ENCODE measurements at places on chromosomes 4 and X. TPM values are rescaled to one million over a fixed set of nuclear protein-coding genes. Genes with fewer than 3 reads are reported as not detected.

Gene CRMP1
- not detected for total RNA-seq

Gene ADAMTS3
- 1.6 TPM for total RNA-seq

Gene MAGEB2
- total RNA-seq: not detected

Gene TEX13A
- not detected for total RNA-seq

Gene DNAAF6
- total RNA-seq: not detected

Gene PGAM4
- total RNA-seq: not detected

Gene SLC26A1
- 0.19 TPM for total RNA-seq

Gene FMR1NB
- not detected for total RNA-seq

Gene AR
- total RNA-seq: 14.9 TPM

Gene CDKL5
- 3.6 TPM for total RNA-seq

Gene NR0B1
- not detected for total RNA-seq

Gene STATH
- total RNA-seq: not detected

Gene FAM47A
- total RNA-seq: not detected

Gene SMIM10
- 0.65 TPM for total RNA-seq

Gene LPAR4
- total RNA-seq: not detected

Gene TRIM60
- total RNA-seq: not detected

Gene TSPAN6
- 41.9 TPM for total RNA-seq

Gene ANK2
- total RNA-seq: 9.4 TPM

Gene PACRGL
- total RNA-seq: 17.0 TPM

Gene NPY1R
- not detected for total RNA-seq

Gene DUSP9
- total RNA-seq: 0.33 TPM

Gene S100P
- not detected for total RNA-seq

Gene SATL1
- not detected for total RNA-seq

Gene TDO2
- total RNA-seq: not detected

Gene INTU
- 4.6 TPM for total RNA-seq

Gene AADAT
- 1.6 TPM for total RNA-seq

Gene SLC39A8
- total RNA-seq: 6.9 TPM

Gene FNIP2
- 18.2 TPM for total RNA-seq

Gene ARR3
- not detected for total RNA-seq

Gene DRD5
- total RNA-seq: not detected

Gene MAP7D3
- total RNA-seq: 24.7 TPM

Gene PABPC1L2B
- not detected for total RNA-seq

Gene GIMD1
- total RNA-seq: not detected

Gene NDST3
- 0.29 TPM for total RNA-seq

Gene SOD3
- total RNA-seq: not detected

Gene TLR1
- 4.6 TPM for total RNA-seq

Gene CCKAR
- total RNA-seq: not detected

Gene DOCK11
- 0.33 TPM for total RNA-seq

Gene WAS
- not detected for total RNA-seq

Gene F8A1
- total RNA-seq: 2.3 TPM

Gene MGARP
- 2.8 TPM for total RNA-seq

Gene SSX3
- not detected for total RNA-seq

Gene HMX1
- total RNA-seq: not detected

Gene NXF2
- total RNA-seq: not detected

Gene RAB9B
- total RNA-seq: 0.76 TPM

Gene RNF128
- total RNA-seq: not detected
